ENCODE measurements at places on chromosomes 13 and 19. TPM values are rescaled to one million over a fixed set of nuclear protein-coding genes. Genes with fewer than 3 reads are reported as not detected.

GRCh38 chr13:110010404-110011138, 224.2 kb upstream of the IRS2 start:
- peak; percentile 92 for DNase-seq

Gene CPB2
- not detected for total RNA-seq

GRCh38 chr13:94617389-94618000, 15.8 kb downstream of the GPR180 start:
- peak; percentile 8 for DNase-seq

- DNase-seq: no peak
Measured at GRCh38 chr13:44575035-44575434, 1.1 kb downstream of the TSC22D1 start.

Gene WTIP
- 48.4 TPM for total RNA-seq

Gene F10
- not detected for total RNA-seq

DNA sequence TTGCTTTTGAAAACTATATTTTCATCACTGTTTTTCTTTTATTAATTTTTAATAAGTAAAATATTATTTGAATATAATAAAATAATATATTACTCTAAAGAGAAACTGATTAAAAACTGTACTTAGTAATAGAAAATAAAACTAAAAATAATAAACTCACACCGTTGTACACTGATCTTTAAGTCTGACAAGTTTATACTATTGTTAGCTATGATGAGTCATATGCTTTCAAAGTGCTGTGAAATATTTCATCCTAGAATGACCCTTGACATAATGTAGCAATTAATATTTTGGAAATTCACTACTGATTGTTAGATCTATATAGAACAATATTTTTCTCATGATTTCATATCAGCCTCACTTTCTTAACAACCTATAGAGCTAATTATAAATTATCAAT, 1040.6 kb upstream of the SPRY2 start:
- no peak for DNase-seq

GRCh38 chr19:47523473-47523872, 8.6 kb upstream of the NAPA start:
- DNase-seq: peak; percentile 43

Gene CEACAM16
- not detected for total RNA-seq

Measured in Caki2 (cell line).